Cardiac muscle cell (in vitro differentiated cells and primary cell): ENCODE measurements at places on chromosomes 11 and 22. TPM values are rescaled to one million over a fixed set of nuclear protein-coding genes. Genes with fewer than 3 reads are reported as not detected.

SYT12 gene
- 0.62 TPM in 1 of 2 replicates, not detected in the other for polyA plus RNA-seq

OR52H1 gene
- polyA plus RNA-seq = 0.43 TPM in 1 of 2 replicates, not detected in the other

JHY gene
- 2.3 and 2.5 TPM in 2 replicates for polyA plus RNA-seq

FGF19 gene
- not detected in 2 replicates for polyA plus RNA-seq
